ENCODE measurements at places on chromosomes 2 and 18.

DNA sequence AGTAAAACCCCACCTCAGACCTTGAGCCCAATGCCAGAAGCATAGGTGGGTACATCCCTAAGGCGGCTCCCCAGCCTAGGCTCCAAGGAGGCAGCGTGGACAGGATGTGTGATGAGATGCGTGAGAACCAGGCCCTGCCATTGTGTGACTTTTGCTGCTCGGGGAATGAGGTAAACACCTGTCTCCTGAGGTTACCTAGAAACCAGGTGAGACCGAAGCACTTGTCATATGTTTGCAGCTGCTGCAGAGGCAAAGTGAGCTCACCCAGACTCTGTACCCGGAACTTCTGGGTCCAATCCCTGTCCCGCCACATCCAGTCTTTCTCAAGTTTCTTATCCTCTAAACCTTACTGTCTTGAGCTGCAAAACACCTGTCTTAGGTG, 3.4 kb downstream of the FBLN7 start:
- no peak for DNase-seq

DNA sequence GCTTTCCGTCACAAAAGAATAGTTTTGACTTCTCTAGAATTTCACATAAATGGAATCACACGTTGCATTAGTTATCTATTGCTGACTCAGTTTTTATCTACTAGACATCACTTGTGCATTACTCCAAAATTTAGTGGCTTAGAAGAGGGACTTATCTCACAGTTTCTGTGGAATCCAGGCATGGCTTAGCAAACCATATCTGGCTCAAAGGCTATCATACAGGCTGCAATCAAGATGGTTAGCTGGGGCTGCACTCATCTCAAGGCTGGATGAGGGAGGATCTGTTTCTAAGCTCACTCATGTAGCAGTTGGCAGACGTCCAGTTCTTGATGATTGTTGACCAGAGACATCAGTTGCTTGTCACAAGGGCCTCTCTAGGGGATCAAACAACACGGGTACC, 6.6 kb upstream of the DSC3 start:
- DNase-seq = no peak

DNA sequence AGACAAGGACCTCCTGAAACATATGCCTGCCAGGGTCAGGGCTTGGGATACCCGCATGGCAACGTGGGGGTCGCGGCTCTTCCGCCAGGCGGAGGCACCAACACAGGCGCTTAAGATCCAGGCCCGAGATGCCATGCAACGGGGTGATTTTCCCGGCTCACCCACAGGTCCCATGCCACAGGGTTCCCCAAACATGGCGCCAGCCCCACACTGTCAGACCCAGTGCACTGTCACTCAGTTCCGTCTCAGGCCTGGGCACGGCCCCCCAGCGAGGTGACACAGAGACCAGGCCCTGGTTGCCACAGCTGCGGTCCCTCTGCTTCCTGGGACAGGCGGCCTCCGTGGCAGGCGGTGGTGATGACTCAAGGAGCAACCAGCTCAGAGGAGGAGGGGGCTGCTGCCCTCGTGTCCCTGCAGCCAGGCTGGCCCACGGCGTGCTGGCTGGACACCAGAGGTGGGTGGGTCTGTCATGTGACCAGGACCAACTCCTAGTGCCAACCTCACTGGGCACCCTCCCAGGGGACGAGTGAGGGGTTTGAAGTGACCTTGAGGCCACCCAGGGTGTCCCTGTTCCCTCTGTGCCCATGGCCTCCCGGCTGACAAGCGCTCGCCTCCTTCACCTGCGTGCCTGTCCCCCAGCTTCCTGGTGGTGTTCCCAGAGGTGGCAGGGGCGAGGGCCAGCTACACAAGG, 4.9 kb downstream of the PDCD1 start:
- DNase-seq = peak; percentile 7

GRCh38 chr18:48134609-48135008, 204.2 kb upstream of the SMAD2 start:
- DNase-seq = no peak

DNA sequence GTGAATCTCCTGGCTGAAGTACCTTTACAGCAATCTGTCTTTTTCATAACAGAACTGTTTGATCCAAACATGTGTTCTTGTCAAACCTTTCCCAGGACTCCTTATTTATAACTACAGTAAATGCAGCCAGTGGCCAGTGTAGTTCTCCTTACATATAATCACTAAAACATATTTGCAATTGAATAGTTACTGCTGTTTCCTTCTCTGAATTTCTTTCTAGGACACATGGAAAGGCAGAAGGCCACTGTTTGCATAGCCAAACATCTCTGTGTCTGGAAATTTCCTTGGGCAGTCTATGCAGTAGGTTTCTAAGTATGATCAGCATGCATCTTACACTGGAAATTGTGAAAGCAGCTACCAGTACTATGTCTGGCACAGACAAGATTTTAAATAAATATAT, 57.4 kb upstream of the COL3A1 start:
- no peak for DNase-seq

DNA sequence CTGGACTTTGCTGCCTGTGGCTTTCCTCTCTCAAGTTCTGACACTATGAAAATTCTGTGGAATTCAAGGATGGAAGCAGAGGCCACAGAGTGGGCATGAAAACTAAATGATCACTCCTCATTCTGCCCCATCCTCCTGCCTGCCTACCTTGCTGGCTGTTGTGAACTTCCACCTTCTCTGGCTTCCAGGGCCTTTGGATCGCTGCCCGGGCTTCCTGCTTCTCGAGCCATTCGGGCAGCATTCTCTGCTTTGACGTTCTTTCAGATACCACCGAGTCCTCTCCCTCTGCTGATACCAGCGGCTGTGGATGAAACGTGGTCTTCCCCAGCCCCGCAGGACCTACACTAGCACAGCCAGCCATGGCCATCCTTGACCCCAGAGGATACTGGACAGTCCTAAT, 327.7 kb upstream of the SLC14A2 start:
- DNase-seq = no peak

DNA sequence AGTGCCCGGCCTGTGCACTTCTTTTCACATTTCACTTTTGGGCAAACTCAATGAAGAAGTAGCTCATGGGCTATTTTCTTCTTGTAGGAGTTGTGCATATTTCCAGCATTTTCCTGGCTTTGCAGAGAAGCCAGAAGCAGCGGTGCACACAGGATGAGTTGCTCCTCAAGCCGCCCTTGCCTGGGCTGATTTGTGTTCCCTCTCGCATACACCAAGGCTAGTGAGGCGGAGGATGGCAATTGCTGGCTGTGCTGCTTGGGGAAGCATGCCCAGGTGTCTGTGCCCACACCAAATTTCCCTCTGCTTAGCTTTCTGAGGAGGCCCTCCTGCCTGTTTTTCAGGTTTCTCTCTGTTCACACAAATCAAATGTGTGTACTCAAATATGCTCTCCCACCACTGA, 85.4 kb upstream of the TMEM200C start:
- no peak for DNase-seq

DNA sequence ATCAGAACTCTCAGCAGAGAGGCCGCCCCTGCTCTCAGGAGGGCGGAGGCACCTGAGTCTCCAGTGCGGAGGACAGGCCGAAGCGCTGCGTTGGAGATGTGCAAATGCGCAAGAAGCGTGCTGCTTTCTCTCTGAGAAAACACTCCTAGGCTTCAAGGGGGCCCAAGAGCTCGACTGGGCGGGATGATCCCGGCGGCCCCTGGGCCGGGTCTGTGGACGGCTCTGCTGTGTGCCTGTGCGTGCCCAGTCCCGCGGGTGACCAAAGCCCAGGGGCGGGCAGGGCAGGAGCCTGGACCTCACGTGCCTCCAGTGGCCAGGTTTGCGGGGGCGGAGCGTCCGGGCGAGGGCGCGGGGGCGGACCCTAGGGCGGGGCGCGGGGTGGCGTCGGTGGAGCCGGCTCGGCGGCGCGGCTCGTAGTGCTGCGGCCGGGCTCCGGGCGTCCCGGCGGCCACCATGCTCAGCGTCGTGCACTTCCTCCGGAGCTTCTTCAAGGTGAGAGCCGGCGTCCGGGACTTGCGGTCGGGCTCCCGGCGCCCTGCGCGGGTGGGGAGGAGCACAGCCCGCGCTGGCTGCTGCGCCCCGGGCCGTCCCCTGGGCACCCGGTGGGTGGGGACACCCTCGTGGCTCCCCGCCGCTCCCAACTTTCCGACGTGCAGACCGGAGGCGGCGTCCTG, at the start of gene ARHGEF4:
ARHGEF4 (plus strand) TSS at position 414 of the 674 bp plus-strand sequence; CDS start at position 454, 40 bp downstream.
- DNase-seq = no peak

GRCh38 chr2:210203147-210203546, 22.1 kb downstream of the ACADL start:
- no peak for DNase-seq

DNA sequence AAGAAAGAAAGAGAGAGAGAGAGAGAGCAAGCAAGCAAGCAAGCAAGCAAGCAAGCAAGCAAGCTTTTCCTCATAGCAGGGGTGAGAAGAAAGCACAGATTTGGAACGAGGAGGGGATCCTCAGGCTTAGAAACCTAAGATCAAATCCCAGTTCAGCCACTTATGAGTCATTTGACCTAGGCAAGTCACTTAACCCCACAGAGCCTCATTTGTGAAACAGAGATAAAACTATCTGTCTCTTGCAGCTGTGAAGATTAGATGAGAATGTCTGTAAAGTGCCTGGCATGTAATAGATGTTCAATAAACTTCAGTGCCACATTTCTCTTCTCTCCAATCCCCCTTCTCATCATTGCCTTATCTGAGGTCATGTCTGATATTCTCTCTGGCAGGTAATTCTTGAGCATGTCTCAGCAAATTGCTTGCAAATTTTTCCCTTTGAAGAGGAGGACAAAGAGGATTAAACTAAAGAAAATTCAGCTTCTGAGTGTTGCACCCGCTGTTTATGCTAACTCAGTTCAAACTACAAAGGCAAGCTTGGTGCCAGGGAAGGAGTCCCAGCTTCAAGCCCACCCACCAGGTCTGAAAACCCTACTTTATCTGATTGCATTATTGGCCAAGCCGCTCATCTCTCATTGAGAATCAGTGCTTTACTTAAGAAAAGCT, 20.3 kb downstream of the ALK start:
- DNase-seq = no peak

GRCh38 chr2:193382583-193382982, 1187.8 kb upstream of the TMEFF2 start:
- no peak for DNase-seq

DNA sequence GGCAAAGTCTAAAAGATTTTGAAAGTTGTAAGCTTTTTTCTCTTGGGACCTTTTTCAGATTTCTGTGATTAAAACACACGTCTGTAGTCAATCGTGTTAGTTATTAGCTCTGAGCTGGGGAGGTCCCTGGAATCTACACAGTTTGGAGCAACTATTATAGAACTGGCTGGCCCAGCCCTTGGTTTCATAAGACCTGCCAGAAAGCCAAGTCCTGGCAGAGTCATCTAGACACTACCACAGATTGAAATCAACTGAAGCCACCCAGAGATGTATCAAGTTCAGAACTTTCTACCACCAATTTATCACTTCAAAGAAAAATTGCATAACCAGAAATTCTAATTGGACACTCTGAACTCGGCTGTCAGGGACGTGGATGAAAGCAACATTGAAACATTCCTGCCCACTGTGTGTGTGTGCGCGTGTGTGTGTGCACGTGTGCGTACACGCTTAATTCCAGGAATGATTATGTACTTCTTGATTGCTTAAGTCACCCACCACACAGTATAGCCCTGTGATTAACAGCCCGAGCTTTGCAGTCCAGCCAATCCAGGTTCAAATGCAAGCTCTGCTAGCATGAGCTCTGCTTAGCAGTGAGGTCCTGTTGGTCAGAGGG, 126.3 kb downstream of the TPGS2 start:
- DNase-seq = no peak

GRCh38 chr2:228417956-228418355, 236.5 kb upstream of the SPHKAP start:
- no peak for DNase-seq

- DNase-seq = no peak
Observed at GRCh38 chr2:189960346-189960745, 102.2 kb downstream of the MSTN start.

- no peak for DNase-seq
Observed at GRCh38 chr2:196170606-196171247, 651 bp downstream of the STK17B start.

GRCh38 chr2:81858998-81859397, 1554.4 kb upstream of the LRRTM1 start:
- DNase-seq = no peak

DNA sequence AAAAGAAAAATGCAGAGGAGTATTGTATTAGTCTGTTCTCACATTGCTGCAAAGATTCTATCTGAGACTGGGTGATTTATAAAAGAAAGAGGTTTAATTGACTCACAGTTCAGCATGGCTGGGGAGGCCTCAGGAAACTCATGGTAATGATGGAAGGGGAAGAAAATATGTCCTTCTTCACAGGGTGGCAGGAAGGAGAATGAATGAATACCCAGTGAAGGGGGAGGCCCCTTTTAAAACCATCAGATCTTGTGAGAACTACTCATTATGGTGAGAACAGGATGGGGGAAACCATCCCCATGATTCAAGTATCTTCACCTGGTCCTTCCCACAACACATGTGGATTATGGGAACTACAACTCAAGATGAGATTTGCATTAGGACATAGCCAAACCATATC, 9.1 kb upstream of the PLCL1 start:
- no peak for DNase-seq

- DNase-seq = no peak
Observed at GRCh38 chr18:55228707-55229106, 269.4 kb upstream of the CCDC68 start.

- no peak for DNase-seq
Observed at GRCh38 chr2:16678964-16679363, 13.3 kb upstream of the CYRIA start.

DNA sequence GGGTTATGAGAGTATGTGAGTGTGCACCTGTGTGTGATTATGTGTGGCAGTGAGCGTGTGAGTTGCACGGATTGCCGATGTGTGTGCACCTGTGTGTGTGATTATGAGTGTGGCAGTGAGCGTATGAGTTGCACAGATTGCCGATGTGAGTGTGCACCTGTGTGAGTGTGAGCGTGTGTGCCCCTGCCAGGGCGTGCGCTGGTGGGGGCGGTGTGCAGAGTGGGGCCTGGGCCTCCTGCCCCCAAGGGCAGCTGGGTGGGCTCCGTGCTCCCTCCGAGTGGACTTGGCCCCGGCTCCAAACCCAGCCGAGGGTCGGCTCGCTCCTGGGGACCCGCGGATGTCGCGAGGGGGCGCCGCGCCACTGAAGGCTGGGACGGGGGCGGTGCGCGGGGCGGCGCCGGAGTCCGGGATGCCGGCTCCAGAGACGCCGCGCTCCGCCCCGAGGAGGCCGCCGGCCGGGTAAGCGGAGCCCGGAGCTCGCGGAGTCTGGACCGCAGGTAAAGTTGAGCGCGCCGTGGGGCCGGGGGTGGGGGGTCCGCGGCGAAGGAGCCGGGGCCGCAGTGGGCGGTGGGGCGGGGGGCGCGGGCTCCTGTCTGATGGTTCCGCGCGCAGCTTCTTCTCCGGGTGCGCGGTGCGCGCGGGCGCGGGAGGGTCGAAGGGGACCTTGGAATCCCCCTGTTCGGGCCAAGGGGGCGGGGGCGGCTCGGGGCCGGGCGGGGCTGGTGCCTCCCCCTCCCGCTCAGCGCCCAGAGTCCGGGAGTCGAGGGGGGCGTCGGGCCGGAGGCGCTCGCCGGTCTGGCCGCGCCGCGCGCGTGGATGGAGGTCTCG, at the start of gene KCNG2:
KCNG2 (plus strand) TSS at position 421 of the 828 bp plus-strand sequence. CDS start 65,730 bp downstream, outside the sequence.
- no peak for DNase-seq
